ENCODE measurements at places on chromosomes 7 and 10.
A peak's percentile ranks its signal among the peaks of the same experiment; 100 is the strongest.

DNA sequence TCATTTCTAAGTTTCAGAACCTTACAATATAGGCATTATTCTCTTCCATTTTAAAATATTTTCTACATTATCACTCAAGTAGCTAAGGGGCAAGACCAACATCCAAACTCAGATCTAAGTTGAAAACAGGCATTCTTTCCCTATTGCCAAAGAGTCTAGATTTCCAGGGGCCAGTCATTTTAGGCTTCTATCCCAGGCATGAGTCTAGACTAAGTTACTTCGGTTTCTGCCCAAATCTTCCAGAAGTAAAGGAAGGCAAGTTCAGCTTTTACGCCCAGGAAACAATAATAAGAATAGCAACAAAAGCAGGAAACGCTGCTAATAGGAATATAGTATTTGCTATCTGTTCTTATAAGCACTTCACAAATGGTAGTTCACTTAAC lies 189.9 kb downstream of the DGKI start:
- no peak for DNase-seq

- DNase-seq, result no peak
Measured at GRCh38 chr10:25059990-25060389, 43.6 kb downstream of the THNSL1 start.

DNA sequence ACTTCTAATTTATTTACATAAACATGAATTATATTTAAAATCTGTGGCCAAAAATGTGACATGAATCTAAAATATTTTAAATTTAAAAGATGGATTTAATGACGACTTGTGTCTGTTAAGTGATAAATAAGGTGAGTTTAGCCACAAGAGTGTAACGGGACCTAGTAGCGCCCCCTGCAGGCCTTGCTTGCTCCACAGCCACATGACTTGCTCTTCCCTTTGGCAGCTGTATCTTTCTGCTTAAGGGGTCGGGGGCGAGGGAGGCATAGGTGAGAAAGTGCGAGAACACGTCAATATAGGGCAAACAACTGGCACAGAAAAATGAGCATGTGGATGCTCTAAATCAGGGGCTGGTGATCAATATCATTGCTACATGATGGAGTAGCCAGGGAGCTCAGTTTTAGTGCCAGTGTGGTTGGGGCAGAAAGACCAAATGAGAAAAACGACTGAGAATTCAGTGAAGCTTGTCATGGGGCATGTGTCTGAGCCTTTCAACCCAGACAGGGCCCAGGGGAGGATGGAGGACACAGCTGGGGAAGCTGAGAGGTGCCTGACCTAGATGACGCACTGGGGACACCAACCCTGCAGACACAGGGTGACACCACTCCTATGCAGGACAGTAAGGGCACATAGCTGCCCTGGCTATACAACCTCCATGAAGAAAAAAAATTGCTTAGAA lies 49.8 kb downstream of the PAXIP1 start:
- no peak for DNase-seq

- DNase-seq, result no peak
Measured at GRCh38 chr10:118956802-118957442, 72.6 kb upstream of the NANOS1 start.

GRCh38 chr7:31934551-31934950 lies 135.7 kb downstream of the PDE1C start:
- DNase-seq, result no peak

DNA sequence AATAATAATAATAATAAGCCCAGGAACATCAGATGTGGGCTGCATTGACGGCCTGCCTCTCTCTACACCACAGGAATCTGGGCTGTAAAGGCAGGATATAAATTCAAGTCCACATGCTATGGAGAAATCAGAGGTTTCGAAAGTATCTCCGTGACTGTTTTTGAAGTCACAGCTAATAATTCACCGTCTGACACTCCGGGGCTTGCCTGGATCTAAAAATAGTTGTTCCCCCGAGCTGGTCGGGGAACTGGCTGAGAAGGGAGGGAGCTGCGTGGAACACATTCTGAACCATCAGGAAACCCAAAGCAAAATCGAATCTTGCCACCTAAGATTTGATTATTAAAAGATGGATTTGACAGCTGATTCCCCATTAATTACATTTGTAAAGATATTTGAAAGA lies 35.4 kb downstream of the KLF6 start:
- DNase-seq, result no peak

GRCh38 chr10:69639291-69640195 lies 9.5 kb downstream of the FAM241B start:
- DNase-seq, result peak; percentile 45

GRCh38 chr7:132656341-132656740 lies 80.1 kb upstream of the PLXNA4 start:
- no peak for DNase-seq

DNA sequence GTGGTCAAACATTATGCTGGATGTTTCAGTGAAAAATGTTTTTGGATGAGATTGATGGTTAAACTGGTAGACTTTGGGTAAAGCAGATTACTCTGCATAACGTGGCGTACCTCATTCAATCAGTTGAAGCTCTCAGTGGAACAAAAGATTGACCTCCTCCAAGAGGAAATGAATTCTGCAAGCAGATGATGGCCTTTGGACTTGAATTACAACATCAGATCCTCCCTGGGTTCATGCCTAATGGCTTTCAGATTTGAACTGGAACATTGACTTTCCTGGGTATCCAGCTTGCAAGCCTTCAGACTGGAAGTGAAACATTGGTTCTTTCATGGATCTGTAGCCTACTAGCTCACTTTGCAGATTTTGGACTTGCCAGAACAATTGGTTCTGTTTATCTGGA lies 169.3 kb upstream of the MALRD1 start:
- DNase-seq, result no peak

- DNase-seq, result no peak
Measured at GRCh38 chr7:83739527-83739926, 90.6 kb upstream of the SEMA3E start.

DNA sequence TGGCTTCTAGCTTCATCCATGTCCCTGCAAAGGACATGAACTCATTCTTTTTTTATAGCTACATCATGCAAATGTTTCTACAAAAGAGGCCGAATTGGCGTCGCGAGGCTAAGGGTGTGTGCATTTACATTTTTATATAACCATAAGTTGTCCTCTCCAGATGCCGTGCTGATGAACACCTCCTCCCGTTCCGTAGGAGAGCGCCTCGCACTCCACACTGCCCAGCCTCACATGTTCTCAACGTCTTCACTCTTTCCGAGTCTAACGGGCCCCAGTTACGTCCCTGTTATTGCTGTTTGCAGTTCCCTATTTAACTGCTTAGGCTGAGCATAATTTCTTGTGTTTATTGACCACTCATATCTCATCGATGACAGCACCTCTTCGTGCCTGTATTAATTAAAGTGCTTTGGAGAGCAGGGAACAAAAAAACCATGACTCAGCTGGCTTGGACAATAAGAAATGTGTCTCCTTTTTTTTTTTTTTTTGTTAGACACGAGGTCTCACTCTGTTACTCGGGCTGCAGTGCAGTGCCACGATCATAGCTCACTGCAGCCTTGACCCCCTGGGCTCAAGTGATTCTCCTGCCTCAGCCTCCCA lies 113.5 kb upstream of the SDK1 start:
- no peak for DNase-seq

DNA sequence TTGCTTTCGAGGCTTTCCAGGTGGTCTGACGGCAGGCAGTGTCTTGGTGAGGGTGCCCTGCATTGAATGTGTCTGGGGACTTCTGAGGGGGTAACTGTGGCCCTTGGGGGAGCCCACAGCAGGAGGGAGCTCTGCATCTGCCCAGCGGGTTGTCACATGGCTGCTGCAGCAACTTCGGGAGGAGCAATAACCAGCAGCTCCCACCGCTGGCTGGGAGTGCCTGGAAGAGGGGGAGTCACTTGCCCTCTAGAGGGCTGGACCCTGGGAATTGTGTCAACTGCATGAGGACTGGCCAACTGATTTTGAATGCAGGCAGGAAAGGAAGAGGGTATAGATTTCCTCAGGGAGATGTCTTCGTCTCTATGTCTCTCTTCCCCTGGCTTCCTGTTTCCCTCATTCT lies 26.4 kb downstream of the C10orf120 start:
- no peak for DNase-seq

- no peak for DNase-seq
Measured at GRCh38 chr10:78588194-78588811, 480.5 kb upstream of the ZMIZ1 start.

GRCh38 chr7:41403291-41403690 lies 299.6 kb downstream of the INHBA start:
- DNase-seq, result no peak

GRCh38 chr10:2300231-2300630 lies 562.9 kb upstream of the ADARB2 start:
- DNase-seq, result no peak

- no peak for DNase-seq
Measured at GRCh38 chr7:157228864-157229422, 90.2 kb downstream of the UBE3C start.

GRCh38 chr7:21357151-21358097 lies 70.5 kb upstream of the SP4 start:
- DNase-seq, result no peak

DNA sequence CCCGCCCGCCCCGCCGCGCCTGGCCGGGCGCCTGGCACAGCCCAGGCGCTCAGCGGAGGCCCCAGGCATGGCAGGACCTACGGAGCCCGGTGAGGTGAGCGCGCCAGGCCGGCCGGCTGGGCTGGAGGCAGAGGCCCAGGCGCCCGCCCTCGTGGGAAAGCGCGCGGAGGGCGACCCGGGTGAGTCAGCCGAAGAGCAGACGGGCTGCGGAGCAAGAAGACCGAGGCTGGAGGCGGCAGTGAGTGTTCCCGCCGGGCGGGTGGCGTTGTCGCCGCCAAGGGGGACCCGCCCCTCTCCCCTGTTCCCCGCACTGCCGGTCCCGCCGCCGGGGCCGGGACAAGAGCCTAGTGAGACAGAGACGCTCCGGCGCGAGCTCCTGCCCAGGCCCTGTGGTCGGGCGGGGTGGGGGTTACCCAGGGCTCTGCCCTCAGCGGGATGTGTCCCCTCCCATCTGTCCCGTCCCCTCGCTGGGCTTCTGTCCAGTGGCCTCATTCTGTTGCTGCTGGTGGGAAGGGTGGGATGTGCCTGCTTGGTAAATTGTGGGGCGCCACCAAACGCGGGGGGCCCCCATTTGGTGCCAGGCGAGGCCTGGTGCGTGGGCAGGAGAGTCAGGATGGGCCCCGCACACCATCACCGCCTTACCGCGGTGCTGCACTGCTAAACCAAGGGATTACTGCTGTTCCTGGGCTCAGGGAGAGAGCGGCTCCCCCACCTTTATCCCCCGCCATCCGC lies 17.0 kb upstream of the NODAL start:
- peak; percentile 34 for DNase-seq

GRCh38 chr10:84198206-84198915 lies 4.0 kb downstream of the CDHR1 start:
- no peak for DNase-seq

DNA sequence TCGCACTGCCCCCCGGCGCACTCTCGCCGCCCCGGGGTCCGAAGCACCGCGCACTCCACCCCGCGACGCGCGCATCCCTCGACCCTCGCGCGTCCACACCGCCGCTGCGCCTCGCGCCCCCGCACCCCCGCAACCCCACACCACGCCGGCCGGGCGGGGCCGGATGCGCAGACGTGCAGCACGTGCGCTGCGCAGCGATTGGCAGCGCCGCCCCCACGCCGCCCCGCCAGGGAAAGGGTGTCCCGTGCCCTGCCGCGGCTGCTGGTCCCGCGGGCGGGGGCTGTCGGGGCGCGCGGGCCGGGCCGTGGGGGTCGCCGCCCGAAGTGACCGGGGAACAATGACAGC lies 53.7 kb upstream of the KDM7A start:
- no peak for DNase-seq

- DNase-seq, result no peak
Measured at GRCh38 chr10:454860-455259, 234.6 kb downstream of the DIP2C start.

GRCh38 chr10:120402147-120402766 lies 54.8 kb upstream of the PLPP4 start:
- no peak for DNase-seq

GRCh38 chr10:110414548-110415309 lies 83.0 kb upstream of the DUSP5 start:
- DNase-seq, result no peak

DNA sequence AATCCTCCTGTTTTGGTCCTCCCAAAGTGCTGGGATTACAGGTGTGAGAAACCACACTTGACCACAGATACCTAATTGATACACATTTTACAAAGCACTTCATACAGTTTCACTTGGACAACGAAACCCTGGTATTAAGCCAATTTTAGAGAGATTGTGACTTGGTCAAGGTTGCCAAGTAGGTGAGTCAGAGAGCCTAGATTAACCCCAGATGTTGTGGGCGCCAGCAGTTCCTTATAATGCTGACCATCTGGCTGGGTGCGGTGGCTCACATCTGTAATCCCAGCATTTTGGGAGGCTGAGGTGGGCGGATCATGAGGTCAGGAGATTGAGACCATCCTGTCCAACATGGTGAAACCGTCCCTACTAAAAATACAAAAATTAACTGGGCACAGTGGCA lies 4.9 kb upstream of the PHKG1 start:
- DNase-seq, result no peak

DNA sequence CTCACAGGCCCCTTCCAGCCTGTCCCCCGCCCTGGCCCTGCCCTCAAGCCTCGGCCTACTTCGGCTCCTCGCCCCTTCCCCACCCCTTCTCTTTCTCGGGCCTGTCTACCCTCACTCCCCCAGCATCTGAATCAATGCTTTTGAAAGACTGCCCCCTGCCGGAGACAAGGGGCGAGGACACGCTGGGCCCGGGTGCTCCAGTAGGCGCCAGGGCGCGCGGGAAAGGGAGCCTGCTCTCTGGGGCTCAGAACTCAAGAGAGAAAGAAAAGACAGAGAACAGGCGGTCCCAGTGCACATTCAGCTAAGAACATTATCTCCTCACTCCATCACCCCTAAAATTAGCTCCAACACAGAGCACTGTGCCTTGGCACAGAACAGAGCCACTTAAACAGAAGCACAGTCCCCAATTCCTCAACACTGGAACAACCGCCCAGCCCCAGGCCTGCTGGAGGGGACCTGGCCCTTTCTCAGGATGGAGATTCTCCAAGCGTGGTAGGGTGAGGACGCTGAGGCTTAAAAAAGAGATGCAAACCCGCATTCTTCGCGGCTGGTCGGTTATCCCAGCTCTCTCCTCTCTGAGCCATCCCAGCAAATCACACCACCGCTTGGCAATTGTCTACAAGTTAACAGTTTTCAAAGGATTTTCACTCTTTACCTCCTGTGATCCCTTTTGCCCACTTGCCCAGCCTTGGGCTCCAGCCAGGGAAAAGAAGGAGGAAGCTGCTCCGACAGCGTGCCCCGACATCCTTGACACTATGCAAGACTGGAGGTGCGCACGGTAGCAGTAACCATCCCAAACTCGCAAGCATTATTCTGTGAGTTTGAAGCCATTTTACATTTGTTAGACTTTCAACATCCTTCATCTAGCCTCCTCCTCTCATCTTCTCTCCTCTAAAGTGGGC lies 2.1 kb downstream of the GIGYF1 start:
- DNase-seq, result peak; percentile 71
